Mesothelial cell of epicardium (in vitro differentiated cells): ENCODE measurements at places on chromosomes 1 and 21.

DNA sequence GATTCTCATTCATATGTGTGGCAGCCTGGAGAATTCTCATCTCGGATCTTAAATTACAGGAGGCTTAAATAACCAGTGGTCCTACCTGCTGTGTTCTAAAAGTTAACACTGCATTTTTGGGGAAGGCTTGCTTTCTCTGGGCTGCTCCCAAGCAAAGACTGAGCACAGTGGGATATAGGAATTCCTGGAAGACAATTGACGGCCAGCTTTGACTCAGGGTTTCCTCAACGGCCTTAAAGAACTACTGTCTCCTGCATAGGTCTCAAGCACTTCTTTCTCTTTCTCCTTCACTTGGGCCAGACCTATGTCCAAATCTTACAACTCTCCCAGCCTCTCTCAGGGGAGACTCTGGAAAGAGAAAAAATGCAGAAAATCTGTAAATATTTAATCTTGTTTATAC is 1.0 kb upstream of the KRTAP13-3 start:
- DNase-seq: no peak

GRCh38 chr1:46130121-46130520 is 2.3 kb downstream of the PIK3R3 start:
- no peak for DNase-seq

- DNase-seq: no peak
These were observed 25.4 kb downstream of the IVNS1ABP start for GRCh38 chr1:185291652-185292051.

GRCh38 chr1:246734866-246735265 is 10.7 kb downstream of the SCCPDH start:
- DNase-seq: no peak

DNA sequence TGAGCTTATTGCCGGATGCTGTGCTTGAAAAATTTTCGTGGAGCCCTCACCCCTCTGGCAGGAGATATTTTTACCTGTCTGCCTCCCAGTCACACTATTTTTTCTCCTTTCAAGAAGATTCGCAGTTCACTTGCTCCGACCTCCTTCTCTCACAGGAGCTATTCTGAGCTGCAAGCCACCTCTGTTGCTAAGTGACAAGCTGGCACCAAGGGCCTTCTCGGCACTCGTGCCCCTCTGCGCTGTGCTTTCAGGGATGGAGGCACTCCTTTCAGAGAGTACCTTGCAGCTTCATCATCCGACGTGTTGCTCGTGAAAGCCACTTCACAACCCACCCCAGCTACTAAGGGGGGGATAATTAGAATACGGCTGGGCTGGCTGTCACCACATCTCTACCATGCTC is 11.6 kb downstream of the SLC6A17 start:
- no peak for DNase-seq
